ENCODE measurements at places on chromosomes 2 and 18.

DNA sequence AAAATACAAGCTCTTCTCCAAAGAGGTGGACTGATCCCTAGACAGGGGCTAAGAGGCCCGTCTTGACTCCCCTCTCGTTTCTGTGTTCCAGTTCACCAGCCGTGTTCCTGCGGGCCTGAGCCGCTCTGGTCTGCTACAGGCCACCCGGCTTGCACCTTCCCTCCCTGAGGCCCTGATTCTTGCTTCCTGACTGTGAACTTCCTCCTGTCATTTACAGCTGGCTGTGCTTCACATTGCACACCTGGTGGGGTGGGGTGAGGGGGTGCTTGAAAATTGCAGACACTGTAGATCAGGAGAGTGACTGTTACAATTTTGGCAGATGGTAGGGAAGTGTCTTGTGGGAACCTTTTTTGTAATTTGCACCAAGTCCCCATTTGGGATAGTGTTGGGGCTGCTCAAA lies 64.4 kb downstream of the TSN start:
- DNase-seq, result no peak

GRCh38 chr18:61896757-61897156 lies 4.0 kb upstream of the RNF152 start:
- no peak for DNase-seq

- DNase-seq, result no peak
Measured at GRCh38 chr2:85649201-85650190, 18.5 kb downstream of the SFTPB start.

DNA sequence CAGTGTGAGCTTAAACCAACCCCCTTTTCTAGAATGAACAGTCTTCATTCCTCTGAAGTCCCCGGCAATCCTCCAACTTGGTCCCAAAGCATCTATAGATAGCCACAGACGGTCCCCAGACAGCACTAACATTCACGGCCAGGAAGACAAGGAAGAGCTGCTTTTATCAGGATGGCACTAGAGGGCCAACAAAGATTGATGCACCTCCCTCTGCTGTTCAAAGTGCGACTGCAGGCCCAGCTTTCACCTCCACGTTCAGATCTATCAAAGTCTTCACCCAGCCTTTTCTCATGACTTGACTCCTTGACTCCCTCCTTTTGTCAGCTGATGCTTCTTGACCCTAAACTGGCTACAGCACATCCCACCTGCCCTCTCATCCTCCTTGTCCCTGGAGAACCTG lies 54.3 kb downstream of the RNF152 start:
- DNase-seq, result no peak

DNA sequence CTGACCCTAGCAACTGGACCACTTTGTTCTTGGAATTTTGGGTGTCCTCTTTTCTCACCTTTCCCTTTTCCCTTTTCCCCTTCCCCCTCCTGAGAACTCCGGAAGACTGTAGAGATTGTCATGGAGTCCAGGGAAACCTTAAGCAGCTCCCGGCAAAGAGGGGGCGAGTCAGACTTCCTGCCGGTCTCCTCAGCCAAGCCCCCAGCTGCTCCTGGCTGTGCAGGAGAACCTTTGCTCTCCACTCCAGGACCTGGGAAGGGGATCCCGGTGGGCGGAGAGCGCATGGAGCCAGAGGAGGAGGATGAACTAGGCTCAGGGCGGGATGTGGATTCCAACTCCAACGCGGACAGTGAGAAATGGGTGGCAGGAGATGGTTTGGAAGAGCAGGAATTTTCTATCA lies 20.5 kb downstream of the SETBP1 start:
- no peak for DNase-seq

DNA sequence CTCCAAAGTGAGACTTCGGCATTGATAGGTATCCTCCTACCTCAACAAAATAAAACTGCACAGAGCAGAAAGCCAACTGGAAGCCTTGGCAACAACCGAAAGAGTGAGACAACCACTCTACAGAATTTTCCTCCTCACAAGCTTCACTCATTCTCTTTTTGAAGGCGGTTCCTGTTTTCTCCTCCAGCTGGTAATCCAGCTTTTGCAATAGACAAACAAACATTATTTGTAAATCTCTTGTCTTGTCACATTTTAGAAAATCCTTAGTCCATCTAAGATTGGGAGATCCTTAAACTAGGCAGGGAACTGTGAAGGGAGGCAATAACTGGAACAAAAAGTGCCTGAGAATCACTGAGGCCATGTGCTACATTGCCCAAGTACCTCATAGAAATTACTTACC lies 332.4 kb downstream of the BCL11A start:
- no peak for DNase-seq

- peak; percentile 83 for DNase-seq
Measured at GRCh38 chr2:8049851-8050571, 631.8 kb upstream of the ID2 start.

DNA sequence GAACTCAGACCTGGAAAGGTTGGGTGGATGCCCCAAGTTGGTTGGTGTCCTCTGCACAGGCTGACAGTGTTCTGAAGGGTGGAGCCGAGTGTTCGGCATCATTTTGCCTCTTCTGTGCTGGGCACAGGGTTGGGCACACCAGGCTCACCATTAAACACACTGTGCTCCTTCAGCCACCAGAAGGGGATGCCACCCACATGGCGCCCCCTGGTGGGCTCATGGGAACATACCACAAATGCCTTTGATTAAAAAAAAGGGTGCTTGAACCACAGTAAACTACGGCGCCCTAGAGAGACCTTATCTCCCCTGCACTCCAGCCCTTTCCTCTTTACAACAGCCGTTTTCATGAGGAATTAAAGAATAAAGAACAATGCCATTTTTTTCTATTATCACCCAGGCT lies 89.4 kb downstream of the CELF4 start:
- peak; percentile 49 for DNase-seq

GRCh38 chr18:42174909-42175308 lies 219.9 kb downstream of the PIK3C3 start:
- DNase-seq, result no peak

- DNase-seq, result no peak
Measured at GRCh38 chr2:125684256-125684655, 971.7 kb upstream of the GYPC start.

DNA sequence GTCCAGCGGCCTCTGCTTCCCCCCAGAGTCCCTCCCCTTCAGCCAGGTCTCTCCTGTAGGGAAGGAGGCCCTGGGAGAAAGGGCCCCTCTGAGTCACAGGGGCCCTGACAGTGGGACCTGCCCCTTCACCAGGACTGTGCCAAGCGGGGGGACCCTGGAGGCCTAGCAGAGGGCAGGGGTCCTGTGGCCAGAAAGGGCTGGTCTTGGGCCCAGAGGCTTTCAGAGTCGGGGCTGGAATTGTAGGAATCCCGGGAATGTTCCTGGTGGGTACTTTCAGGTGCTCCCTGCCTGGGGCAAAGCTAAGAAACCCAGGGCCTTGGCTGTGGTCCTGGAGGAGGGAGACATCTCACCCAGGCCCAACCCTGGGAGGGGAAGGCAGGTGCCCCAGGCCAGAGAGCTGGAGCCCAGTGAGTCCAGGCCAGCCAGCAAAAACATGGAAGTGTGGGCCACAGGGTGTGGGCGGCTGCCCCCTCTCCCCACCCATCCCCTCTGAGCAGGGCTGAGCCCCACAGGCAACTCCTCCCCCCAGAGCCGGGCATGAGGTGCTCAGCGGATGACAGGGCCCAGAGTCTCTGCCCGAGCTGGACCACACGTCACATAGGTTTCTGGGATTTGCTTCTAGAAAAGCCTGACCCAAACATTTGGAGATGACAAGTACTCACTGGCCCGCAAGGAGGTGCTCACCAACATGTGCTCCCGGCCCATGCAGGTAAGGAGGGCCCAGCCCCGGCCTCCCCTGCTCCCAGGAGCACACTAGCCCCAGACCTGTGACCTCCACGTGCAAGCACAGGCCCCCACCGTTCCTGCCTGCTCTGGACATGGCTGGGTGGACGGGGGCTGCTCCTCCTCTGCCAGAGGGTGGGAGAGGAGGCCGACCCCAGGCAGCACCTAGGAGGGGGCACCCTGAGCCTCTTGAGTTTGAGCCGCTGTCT lies 48.2 kb upstream of the ALPP start:
- DNase-seq, result no peak

GRCh38 chr2:100365434-100365833 lies 43.1 kb upstream of the LONRF2 start:
- DNase-seq, result no peak

- DNase-seq, result no peak
Measured at GRCh38 chr18:65082907-65083306, 667.9 kb upstream of the CDH7 start.

DNA sequence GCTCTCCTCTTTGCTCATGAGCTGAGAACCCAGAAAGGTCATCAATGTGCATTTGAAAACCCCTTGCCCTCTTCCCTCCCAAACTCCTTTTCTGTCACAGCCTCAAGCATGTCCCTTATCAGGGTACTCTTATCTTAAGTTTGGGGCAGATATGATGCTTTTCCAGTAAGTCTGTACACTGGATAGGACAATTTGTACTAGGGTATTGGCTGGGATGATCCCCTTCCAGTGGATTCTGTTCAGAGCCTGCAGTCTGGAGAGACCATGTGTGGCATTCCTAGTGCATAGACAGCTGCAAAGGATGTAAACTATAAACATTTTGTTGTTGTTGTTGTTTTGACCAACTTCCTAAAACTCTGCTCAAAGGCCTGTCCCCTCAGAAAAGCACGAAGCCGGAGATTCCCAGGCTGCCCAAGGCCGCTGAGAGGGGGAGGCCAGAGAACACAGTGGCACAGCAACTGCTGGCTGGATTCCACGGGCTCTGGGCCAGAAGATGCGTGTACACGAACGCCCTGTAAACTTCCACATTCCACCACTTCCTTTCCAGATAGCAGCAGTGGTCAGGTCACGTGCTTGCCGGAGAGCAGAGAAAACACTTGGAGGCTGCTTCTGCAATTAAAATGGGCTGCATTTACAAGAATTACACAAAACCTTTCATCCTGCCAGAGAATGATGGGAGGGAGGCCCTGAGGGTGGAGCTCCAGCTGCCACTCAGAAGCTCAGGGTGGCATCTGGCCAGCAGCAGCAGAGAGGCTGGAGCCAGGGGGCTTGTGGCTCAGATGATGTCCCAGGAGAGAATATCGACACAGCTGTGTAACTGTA lies 42.1 kb downstream of the BMP10 start:
- peak; percentile 80 for DNase-seq

- no peak for DNase-seq
Measured at GRCh38 chr18:76572518-76573247, 77.6 kb upstream of the ZNF516 start.

DNA sequence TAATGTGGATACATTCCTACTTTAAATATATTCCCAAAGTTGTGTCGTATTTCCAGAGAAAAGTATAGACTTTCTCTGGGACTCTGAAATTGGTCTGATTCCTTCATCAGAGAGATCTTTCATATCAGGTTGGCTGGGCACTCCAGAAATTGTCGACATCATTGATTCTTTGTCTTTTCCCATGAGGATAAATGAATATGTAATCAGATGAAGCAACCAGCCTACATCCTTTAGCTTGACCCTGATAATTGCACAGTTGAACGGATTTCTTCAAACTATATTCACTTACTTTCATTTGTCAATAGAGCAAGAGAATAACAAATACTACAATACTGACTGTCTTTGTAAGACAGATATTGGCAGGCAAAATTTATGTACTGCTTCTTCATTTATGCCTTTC lies 680.2 kb upstream of the LRRTM4 start:
- DNase-seq, result no peak

- no peak for DNase-seq
Measured at GRCh38 chr18:30908381-30908780, 134.2 kb downstream of the DSC3 start.

- no peak for DNase-seq
Measured at GRCh38 chr2:70962211-70962884, 16.1 kb upstream of the ANKRD53 start.

DNA sequence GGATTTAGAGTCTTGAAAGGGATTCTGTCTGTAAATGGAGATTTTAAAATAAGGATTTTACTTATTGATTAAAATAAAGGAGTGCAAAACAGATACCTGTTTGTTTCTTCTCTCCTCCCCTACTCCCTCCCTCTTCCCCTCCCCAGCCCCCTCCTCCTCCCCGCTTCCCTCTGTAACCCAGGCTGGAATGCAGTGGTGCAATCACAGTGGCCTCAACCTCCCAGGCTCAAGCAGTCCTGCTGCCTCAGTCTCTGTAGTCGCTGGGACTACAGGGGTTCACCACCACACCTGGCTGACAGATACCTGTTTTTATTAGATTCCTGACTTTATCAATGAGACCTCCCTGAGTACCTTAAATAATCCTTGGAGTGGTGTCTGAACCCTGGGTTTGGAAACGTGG lies 57.1 kb downstream of the OXER1 start:
- DNase-seq, result no peak

Data from activated CD4-positive, alpha-beta T cell treated with anti-CD3 and anti-CD28 coated beads, Interleukin-10, Interleukin-2, amounts not matched to agents 100 ng/mL and 50 ng/mL, durations not matched to agents 16 hours and 8 hours (primary cell).